Lower leg skin (tissue), 4 donors: ENCODE measurements at places on chromosomes 4 and X. TPM values are rescaled to one million over a fixed set of nuclear protein-coding genes. Genes with fewer than 3 reads are reported as not detected.

- DNase-seq: no peak
Measured at GRCh38 chr4:179872755-179873154, 2370.4 kb upstream of the TENM3 start.

DNA sequence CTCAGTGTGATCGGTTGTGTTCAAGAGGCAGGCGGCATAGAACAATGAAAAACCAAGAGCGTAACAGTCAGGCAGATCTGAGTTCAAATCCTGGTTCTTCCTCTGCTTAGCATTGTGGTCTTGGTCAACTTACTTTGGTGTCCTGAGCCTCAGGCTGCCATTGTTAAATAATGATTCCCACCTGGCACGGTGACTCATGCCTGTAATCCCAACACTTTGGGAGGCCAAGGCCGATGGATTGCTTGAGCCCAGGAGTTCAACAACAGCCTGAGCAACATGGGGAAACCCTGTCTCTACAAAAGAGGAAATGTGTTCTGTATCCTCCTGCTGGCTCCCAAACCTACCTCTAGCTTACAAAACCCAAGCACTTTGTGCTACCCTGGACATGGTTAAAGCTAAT is 129.0 kb upstream of the STX18 start:
- DNase-seq: no peak

DNA sequence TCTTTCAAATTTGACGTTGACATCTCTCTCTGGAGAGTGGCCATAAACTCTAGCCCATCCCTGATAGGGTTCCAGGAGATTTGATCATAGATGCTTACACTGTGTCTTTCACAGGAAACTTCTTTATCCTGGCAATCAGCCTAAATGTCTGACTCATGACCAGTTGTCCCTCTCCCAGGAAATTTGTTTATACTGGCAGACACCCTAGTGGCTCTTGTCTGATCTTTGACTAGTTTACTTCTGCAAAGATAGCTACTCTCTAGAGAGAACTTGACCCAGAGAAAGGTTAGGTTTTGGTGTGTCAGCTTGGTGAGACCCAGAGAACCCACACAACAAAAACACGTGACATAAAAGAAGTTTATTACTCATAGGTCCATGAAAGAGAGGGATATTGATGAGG is 509.8 kb downstream of the CENPC start:
- DNase-seq: no peak

DNA sequence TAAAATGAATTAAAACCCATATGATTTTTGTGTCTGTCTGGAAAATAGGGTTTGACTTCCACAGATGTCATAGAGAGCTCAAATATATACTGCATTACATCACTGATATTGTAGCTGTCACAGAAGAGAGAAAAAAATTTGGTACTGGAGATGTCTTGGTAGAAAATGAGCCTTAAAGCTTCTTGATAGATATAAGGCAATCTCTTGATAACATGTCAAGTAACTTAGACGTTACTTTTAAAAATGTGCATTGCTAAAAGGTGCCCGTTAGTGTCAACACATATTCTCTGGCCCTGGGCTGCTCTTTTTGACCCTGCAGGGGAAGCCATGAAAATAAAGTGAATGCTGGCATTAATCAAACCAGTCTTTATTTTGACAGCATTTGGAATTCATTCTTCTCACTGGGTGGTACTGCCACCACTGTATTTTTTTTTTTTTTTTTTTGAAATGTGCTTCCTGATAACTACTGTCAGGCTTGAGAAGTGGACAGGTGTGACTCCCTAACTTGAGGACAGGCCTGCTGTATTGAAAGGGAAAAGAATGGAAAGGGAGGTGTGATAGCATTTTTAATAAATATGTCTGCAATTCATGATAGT is 53.0 kb upstream of the RAPGEF2 start:
- DNase-seq: no peak

- no peak for DNase-seq
Measured at GRCh38 chr4:89570931-89571330, 263.3 kb upstream of the GPRIN3 start.

- no peak for DNase-seq
Measured at GRCh38 chr4:88735564-88735963, 37.9 kb upstream of the NAP1L5 start.

DNA sequence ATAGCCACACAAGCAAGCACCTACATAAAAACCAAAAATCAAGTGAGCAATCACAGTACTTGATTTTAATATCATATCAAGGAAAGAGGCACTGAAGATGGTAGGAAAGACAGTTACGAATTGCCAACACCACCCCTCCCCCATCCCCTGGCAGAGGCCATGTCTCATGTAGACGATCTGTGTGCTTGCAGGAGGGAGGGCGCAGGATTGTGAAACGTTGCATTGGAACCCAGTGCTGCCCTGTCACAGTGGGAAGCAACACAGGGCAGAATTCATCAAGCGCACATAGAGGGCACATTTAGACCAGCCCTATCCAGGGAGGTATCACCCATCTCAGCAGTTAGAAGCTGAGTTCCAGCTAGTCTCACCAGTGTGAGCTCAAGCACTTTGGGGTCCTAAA is 359.8 kb downstream of the DMD start:
- no peak for DNase-seq

DNA sequence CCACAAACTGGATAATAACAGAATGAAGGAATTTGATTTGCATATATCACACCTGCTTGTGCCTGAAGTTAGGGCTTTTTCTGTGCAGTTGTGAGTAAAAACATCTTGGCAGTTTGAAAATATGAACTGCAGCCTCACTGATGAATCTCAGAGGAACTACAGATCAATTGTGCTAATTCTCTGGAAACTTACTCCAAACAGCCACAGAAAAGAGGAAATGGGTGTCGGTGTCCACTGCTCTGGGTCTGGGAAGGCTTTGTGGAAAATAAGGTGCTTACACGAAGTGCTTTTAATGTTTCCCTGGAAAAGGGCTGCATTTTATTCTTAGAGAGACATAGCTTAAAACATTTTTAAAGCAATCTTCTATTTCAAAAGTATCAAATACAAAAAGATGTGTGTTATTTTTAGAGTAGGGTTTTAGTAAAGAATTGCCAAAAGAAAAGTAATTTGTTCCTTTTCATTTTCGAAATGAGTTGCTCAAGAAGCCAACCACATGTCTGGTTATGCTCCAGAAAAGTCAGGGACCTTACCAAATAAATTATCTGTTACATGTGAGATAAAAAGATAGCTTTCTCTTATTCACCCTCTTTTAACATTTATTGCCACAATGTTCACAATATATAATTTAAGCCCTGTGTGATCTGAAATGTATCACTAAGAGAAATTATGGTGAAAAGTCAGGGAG is 240.1 kb downstream of the FRAS1 start:
- no peak for DNase-seq

GRCh38 chr4:46931981-46932380 is 22.9 kb upstream of the COX7B2 start:
- no peak for DNase-seq

DNA sequence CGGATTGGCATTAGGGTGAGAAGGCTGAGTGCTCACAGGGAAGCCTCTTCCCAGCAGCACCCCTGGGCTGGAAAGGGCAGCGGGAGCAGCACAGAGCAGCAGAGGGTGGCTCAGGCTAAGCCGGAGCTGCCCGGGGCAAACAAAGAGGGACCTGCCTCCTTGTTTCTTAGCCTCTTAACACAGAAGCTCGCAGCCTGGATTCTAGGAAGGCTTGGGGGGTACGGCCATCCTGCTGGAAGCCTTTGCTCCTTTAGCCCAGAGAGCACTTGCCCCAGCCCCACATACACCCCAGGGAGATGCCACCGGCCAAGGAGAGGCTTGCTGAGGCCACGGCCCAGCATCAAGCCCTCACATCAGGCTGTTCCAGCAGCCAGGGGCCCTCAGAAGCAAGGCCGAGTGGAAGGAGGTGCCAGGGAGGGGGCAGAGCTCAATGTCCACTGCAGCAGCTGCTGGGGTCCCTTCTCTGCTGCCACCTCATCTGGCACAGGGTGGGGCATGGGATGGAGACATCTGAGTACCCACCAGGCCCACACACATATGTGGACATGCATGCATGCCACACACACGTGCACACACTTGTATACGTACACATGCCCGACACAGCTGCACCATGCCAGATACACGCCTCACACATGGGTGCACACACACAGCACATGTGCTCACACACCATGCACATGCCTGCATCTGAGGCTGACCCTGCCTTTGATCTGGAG is 20.3 kb upstream of the SPON2 start:
- DNase-seq: peak; percentile 86

The UGT2B15 gene
- not detected for total RNA-seq

The PPP2R2C gene
- total RNA-seq: 50.7 TPM

The SPANXA1 gene
- not detected for total RNA-seq

The SOWAHB gene
- total RNA-seq: 3.3 TPM

The SMC1A gene
- total RNA-seq: 35.1 TPM
